Kidney epithelial cell (primary cell): ENCODE measurements at places on chromosomes 16 and 17. TPM values are rescaled to one million over a fixed set of nuclear protein-coding genes. Genes with fewer than 3 reads are reported as not detected.

Gene ABCC3
- 0.82 and 1.3 TPM in 2 replicates for total RNA-seq

DNA sequence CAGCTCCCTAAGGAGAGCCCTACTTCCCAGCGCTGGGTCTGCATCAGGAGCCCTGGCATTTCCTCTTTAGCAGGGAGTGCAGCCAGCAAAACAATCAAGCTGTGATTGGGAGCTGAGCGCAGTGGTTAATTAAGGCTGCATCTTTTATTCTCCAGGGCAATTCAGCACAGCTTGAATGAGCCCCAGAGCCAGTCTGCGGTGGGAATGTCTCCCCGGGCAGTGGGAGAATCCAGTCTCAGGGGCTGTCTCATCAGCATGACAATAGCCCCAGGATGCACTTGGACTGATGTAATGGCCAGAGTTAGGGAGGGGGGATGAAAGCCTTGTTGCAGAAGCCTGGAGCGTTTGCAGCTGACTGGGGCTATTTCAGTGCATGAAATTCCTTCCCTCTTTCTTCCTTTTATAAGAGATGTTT is 292.6 kb upstream of the SOX9 start:
- no peak for DNase-seq

Gene HOXB4
- 3.6 and 4.4 TPM in 2 replicates for total RNA-seq

DNA sequence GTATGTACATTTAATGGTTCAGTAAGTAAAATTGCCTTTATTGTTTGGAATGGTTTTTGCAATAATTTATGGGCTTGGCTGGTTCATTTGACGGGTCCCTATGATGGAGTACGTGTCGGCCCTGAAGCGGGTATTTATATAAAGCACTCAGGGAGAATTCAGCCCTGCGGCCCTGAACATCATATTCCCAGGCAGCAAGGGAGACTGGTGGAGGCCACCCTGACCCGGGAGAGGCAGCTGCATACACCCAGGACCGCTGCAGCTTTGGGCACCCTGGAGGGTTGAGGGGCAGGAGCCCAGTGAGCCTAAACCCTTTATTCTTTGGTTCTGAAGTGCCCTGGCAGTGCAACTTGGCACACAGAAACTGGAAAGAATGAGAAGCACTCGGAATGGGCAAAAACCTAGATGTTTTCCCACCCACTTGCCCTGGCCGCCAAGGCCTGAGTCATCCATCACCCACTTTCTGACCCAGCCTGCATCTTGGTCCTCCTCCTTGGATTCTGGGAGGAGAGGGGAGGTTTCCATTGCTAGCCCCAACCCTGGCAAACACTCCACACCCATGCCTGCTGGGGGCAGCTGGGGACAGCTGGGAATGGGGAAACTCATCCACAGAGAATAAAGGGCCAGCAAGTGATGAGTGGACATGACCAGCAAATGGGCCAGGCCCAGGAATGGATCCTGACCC is 162.2 kb upstream of the TNRC6C start:
- no peak for DNase-seq

Gene SLC5A11
- total RNA-seq, result not detected in 2 replicates

Gene SMIM36
- not detected in 2 replicates for total RNA-seq

DNA sequence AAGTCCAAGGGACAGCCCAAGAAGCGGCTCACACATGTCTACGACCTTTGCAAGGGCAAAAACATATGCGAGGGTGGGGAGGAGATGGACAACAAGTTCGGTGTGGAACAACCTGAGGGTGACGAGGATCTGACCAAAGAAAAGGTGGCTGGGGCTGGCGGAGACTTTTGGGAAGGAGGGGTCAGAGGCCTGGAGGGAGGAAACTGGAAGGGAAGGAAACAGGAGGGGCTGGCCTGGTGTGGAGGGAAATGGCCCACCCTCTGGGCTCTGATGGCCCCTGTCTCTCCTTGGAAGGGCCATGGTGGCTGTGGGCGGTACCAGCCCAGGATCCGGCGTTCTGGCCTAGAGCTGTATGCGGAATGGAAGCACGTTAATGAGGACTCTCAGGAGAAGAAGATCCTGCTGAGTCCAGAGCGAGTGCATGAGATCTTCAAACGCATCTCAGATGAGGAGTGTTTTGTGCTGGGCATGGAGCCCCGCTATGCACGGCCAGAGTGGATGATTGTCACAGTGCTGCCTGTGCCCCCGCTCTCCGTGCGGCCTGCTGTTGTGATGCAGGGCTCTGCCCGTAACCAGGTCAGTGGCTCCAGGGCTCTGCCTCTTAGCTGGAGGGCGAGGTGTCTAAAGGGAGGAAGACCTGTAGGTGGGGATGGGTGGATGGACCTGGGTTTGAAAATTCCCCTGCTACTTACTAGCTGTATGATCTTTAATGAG is 12.5 kb downstream of the POLR2A start:
- no peak for DNase-seq

Gene ZP2
- total RNA-seq, result not detected in 2 replicates

DNA sequence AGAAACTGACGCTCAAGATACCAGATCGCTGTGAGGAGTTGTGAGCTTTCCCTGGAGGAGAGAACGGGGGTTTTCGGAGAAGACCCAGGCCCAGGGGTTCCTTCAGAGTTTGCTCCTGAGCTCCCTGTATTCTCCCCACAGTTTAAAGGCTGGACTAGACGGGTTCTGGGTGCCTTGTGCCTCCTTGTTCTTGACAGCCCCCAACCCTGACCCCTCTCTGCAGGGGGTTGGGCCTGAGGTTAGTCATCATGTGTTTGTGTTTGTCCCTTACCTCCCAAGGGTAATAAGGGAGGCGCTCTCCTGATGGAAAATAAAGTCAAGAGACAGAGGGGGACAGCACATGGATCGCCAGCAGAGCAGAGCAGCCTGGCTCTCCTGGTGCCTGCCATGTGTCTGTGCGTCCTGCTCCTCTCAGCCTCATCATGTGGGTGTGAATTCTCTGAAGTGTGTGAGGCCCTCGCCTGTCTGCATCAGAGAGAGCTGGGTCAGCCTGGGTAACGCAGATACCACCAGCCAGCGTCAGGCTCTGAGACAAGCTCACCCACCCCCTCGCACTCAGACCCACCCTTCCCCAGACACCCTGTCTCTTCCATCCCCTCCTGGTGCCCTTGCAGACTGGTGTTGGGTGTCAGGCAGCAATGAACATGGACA is 8.7 kb downstream of the HEXIM2 start:
- no peak for DNase-seq

DNA sequence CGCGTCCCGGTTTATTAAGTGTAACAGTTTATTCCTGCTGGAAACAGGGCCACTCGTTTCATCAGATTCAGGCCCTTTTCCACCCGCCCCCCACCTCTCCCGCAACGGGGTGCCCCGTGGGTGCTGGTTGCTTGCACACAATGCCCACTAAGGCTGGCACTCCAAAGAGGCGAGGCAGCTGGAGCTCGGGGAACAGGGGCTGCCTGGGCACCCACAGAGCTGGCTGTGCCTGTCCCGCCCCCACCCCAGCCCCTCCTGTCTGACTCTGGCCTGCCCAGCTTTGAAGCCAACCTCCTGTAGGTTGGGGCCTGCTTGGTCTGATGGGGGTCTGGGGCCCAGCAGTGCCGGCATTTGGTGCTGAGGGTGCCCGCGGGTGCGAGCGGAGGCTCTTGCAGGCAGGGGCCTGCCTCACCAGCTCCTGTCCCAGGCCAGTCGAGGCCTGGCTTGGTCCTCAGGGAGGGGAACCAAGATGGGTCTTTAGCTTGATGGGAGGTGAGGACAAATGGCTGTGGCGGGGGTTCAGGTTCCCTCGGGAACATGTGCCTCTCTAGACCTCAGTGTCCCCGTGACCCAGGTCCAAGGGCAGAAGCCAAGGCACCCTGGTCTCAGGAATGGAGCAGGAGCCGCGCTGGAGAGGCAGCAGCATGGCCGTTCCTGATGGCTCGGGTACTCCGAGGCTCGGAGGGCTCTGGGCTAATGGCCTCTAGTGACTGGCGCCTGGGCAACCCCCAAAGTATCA is 20.1 kb downstream of the MYBBP1A start:
- DNase-seq, result no peak

Gene ITGB3
- 174 and 183 TPM in 2 replicates for total RNA-seq

Gene SLC16A13
- 3.4 and 6.0 TPM in 2 replicates for total RNA-seq

Gene TEDC2
- 12.0 and 14.2 TPM in 2 replicates for total RNA-seq

- DNase-seq, result no peak
Observed at GRCh38 chr16:23320693-23321092, 18.6 kb downstream of the SCNN1B start.

DNA sequence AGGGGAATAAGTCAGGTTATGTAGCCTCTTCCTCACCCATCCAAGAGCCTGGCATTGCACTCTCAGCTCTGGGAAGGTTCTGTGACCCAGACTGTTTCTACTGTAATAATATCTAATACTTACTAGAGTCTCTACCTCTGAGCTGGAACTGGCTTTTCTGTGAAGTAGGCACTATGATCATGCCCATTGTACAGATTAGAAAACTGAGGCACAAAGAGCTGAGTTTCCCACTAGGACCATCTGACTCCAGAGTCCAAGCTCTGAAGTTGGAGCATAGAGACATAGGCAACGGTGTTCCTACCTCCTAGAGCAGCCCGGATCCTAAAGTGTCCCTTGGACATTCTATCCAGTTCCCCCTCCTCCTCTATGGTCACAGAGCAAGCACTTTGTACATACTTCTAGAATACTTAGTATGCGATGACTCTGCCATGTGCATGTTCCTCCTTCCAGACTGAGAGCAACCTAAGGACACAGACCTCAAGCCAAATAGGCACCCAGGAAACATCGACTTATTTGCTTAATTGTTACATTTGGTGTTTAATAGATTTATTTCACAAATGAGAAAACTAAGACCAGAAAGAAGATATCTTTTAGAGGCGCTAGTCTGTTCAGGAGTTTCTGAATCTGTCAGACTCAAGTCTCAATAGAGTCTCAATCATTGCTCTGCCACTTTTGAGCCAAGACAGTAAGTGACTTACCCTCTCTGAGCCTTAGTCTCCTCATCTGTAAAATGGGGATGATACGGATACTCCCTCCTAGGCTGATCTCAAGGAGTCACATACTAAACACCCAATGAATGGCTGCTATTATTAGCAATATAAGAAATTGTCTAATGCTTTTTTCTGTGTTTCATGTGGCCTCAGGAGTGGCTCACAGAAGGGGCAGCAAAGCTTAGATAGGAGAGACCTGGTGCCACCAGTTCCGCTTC is 3.6 kb downstream of the CLEC19A start:
- no peak for DNase-seq

DNA sequence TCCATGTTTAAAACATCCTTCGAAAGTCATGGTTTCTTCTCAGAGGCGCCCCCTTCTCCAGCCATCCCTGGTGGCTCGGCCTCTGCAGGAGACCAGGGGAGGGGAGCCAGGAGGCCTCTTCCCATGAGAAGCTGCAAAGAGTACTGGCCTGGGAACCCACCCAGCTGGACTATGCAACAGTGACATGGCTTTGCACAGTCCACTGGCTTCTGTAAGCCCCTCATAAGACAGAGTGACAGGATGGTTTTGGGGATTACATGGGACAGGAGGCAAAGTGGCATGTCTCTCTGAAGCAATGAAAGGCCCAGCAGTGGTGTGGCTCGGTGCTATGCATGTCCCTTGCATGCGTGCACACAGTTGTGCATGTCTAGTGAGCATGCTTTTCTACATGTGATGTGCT is 99.5 kb downstream of the C16orf78 start:
- DNase-seq, result no peak

GRCh38 chr16:85651629-85652430 is 36.9 kb downstream of the GINS2 start:
- DNase-seq, result no peak

DNA sequence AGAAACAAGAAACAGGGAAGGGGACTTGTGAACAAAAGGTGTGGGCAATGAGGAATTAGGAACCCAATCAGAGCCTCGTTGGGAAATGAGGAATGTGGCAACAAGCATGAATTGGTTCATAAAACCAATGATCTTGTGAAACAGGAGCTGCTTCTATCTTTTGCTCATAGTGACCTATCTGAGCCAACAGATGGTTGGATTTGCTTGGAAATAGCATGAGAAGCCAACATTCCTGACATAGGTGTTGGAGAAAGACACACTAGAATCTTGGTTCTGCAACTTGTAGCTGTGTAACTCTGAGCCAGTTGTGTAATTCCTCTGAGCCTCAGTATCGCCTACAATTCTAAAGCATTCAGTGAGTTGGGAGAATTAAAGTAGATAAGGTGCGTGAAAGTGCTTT is 251.9 kb upstream of the AXIN2 start:
- no peak for DNase-seq
